ENCODE measurements at places on chromosomes 13 and 19.
A peak's percentile ranks its signal among the peaks of the same experiment; 100 is the strongest.

DNA sequence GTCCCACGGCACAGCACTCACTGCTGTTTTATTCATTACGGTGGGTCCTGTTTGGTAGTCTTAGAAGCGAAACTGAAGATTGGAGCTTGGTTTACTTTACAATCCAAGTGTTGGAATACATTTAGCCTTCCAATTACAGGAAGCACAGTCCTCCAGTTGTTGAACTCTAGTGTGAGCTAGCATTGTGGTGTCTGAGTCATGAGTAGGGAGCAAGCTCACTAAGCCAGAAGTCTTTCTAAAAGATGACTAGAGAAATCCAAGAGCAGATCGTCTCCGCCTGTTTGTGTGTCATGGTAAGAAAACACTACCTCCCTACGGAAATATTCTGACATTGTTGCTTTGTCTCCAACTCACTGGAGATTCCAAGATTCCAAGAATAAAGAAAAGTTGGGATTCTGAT, 10.1 kb upstream of the SHISA2 start:
- peak; percentile 41 for DNase-seq

GRCh38 chr19:32672841-32673240, 2.1 kb downstream of the ANKRD27 start:
- DNase-seq: peak; percentile 39

DNA sequence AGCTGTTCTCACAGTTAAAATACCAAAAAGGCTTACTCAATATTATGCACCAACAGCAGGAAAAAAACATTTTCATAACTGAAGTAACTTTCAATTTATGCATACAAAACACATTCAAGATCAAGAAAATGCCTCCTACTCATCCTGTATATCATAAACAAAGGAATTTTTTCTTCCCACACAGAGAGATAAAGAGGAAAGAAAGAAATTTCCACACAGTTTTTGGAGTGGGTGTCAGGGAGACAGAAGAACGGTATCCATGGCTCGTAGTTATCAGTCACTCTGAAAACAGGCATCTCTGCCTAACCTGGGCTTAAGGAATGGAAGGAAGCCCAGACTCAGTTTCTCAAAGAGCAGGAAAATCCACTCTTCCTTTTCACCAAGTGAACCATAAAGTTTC, 92.4 kb upstream of the SIAH3 start:
- DNase-seq: no peak

DNA sequence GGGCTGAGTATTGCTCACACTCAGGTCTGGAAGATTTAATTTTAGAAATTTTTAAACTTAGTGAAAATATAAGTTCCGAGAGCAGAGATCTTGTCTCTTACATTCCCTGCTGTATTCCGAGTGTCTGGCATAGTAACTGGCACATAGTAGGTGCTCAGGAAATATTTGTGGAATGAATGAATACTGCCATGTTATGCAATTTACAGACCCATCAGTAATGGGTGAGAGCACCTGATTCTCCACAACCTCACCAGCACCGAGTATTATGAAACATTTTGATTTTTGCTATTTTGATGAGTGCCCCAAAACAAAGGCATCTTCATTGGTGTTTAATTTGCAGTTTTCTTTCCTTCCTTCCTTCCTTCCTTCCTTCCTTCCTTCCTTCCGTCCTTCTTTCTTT, 15.8 kb upstream of the CLASRP start:
- no peak for DNase-seq

- DNase-seq: peak; percentile 47
Observed at GRCh38 chr13:25018729-25019115, 77.2 kb upstream of the PABPC3 start.

DNA sequence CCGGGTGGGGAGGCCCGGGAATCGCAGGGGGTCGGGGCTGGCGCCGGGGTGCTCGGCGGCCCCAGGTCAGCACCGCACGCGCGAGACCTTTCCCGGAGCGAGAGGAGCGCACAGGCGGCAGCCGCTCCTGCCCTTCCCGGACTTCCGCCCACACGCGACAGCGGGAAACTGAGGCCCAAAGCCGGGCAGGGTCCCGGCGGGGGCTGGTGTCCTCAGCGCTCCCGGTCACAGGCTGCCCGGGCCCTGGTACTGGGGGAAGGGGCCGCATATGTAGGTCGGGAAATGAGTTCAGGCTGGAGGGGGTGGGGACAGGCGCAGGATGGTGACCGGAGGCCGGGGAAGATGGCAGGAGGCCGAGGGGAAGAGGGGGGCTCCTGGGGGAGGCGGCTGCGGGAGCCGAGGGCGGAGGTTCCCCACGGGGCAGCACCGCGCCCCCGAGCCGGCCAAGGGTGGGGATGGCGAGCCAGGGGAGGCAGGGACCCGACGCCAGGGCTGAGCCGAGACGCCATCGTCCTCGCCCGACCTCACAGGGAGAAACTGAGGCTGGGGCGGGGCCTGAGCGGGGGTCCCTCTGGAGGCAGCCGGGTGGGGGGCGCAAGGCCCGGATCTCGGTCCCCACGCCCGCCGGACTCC, 662 bp downstream of the CBARP start:
- peak; percentile 71 for DNase-seq

DNA sequence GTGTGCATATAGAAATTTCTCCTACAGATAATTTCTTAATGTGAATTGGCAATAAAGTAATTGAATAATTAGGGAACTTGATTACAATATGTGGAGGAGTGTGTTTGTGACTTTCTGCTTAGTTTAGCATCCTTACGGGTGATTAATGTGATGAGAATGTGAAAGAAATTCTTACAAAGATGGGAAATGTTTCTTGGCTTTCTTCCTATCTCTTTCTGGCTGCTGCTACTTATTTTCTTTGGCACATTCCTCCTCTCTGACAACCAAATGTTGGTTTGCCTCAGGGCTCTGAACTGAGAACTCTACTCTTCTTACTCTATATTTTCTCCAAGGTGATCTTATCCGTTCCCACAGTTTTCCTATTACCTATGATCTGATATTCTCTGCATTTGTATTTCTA, 300.1 kb downstream of the TBC1D4 start:
- peak; percentile 72 for DNase-seq

DNA sequence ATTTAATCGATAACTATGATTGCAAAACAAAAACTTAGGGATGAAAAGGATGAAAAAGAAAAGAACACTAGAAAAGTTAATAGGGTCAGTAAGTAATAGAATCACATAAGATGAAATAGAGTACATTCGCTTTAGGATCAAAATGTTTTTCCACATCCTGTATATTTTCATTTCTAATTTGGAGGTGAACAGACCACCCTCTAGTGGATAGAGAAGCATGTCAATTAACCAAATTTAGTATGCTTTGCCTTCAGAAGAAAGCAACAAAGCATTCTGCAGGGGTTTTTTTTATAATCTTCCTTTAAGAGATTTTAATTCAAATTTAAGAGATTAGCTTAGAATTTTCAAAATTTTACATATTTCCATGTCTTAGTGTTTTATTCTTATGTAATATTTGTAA, 611.0 kb upstream of the SGCG start:
- no peak for DNase-seq

- DNase-seq: no peak
Observed at GRCh38 chr13:34046457-34046856, 228.5 kb downstream of the RFC3 start.

DNA sequence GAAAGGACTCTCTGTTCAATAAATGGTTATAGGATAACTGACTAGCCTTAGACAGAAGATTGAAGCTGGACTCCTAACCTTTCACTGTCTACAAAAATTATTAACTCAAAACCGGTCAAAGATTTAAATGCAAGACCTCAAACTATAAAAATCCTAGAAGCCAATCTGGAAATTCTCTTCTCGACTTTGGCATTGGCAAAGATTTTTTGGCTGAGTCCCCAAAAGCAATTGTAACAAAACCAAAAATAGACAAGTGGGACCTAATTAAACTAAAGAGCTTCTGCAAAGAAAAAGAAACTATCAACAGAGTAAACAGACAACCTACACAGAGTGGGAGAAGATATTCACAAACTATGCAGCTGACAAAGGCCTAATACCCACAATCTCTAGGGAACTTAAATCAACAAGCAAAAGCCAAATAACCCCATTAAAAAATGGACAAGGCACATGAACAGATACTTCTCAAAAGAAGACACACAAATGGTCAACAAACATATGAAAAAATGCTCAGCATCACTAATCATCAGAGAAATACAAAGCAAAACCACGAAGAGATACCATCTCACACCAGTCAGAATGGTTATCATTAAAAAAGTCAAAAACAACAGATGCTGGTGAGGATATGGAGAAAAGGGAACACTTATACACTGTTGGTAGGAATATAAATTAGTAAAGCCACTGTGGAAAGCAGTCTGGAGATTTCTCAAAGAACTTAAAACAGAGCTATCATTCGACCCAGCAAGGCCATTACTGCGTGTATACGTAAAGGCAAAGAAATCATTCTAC, 266.3 kb downstream of the DNAJC15 start:
- no peak for DNase-seq

- peak; percentile 47 for DNase-seq
Observed at GRCh38 chr13:85545771-85546170, 253.4 kb downstream of the SLITRK6 start.

DNA sequence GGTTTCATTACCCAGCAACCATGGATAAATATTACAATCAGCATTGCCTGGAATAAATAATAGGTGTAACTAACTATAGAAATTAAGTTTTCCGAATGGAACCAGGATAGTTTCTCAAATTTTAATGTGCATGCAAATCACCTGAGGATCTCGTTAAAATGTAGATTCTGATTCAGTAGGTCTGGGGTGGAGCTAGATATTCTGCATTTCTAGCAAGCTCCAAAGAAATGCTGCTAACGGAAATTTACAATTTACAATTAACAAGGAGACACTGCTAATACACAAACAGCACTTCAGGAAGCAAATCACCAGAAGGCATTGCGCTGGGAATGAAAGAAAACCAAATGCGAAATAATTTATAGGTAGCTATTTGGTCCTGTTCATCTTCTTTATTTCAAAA, 597.5 kb upstream of the KLF12 start:
- no peak for DNase-seq

GRCh38 chr19:6610934-6611852, 20.2 kb upstream of the CD70 start:
- peak; percentile 17 for DNase-seq

- no peak for DNase-seq
Observed at GRCh38 chr19:53812335-53812734, 11.8 kb downstream of the NLRP12 start.

- DNase-seq: no peak
Observed at GRCh38 chr13:44819772-44820171, 169.5 kb downstream of the NUFIP1 start.

- DNase-seq: no peak
Observed at GRCh38 chr19:6115992-6116391, 5.7 kb upstream of the RFX2 start.

DNA sequence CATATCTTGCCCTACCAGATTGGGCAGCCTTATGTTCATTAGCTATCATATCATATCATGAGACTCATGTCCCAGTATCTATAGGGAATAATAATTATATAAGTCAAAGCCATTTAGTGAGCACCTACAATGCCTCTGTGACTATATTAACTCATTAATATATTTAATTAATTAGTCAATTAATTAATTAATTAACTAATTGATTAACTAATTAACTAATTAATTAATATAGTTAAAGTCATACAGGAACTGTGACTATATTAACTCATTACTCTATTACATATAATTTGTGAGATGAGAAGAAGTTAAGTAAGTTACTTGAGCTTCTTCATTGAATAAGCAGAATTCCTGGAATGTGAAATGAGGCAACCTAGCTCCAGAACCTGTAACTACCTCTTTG, 588.3 kb upstream of the SLITRK1 start:
- DNase-seq: no peak

GRCh38 chr13:101343128-101343787, 73.0 kb downstream of the NALCN start:
- DNase-seq: no peak

GRCh38 chr13:40502236-40502635, 164.2 kb downstream of the FOXO1 start:
- no peak for DNase-seq

GRCh38 chr19:33472691-33473652, 48.6 kb downstream of the PEPD start:
- peak; percentile 35 for DNase-seq

DNA sequence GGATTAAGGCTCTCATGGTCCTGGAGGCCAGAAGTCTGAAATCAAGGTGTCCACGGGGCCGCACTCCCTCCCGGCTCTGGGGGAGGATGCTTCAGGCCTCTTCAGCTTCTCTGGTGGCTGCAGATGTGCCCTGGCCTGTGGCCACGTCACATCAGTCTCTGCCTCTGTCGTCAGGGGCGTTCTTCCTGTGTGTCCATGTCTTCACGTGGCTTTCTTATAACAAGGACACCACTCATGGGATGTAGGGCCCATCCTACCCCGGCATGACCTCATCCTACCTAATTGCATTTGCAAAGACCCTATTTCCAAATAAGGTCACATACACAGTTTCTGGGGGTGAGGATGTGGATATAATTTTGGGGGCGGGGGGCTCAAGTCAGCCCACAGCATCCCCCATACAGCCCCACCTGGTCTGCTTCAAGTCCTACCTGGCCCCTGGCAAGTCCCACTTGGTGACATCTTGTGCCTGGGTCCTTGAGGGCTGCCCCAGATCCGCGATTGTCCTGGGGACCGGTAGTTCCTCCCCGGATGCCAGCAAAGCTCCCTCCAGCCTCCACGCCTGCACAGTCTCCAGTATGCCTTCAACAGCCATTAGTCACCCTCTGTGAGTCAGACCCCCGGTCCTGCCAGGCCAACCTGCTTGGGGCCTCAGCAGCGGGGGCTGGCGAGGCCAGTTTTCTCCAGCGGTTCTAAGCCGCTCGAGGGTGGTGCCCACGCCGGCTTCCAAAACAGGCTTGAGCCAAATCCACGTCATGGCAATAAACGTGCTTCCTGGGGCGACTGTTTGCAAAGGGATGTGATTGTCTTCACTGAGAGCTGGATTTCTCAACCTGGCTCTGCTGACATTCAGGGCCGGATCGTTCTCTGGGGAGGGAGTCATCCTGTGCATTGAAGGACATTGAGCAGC, 32.2 kb downstream of the MYO9B start:
- peak; percentile 11 for DNase-seq

- no peak for DNase-seq
Observed at GRCh38 chr19:42287827-42288107, 14.2 kb upstream of the PRR19 start.

- DNase-seq: no peak
Observed at GRCh38 chr13:45137526-45137925, 17.2 kb downstream of the GTF2F2 start.

- no peak for DNase-seq
Observed at GRCh38 chr13:51380269-51380668, 40.8 kb downstream of the SERPINE3 start.

DNA sequence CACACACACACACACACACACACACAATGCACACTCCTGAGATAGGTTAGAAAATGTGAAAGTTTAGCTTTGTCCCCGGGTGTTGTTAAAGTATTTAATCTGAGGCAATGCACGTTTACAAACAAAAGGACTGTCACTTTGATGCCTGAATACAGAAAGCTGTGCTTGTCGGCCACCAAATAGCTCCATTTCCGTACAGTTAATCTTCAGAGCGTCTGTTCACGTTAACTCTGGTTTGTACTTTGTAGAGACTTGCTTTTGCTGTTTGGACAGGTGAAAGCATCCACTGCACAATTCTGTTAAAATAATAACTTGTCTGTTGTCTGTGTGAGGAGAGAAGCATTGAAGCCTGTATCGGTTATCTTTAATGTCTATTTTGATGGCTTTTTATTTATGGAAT, 267.8 kb downstream of the FGF9 start:
- peak; percentile 23 for DNase-seq

GRCh38 chr13:113664751-113665596, 2.0 kb upstream of the GRK1 start:
- DNase-seq: no peak

Measured in eye (tissue), 1 donor.